ENCODE measurements at places on chromosomes 2 and 18. TPM values are rescaled to one million over a fixed set of nuclear protein-coding genes. Genes with fewer than 3 reads are reported as not detected.

- DNase-seq: no peak
Observed at GRCh38 chr2:3420076-3420768, 40.7 kb downstream of the TRAPPC12 start.

CSRNP3 gene
- 3.1 TPM for total RNA-seq

GRCh38 chr2:239831001-239831731, 194.0 kb downstream of the NDUFA10 start:
- peak; percentile 63 for DNase-seq

DNA sequence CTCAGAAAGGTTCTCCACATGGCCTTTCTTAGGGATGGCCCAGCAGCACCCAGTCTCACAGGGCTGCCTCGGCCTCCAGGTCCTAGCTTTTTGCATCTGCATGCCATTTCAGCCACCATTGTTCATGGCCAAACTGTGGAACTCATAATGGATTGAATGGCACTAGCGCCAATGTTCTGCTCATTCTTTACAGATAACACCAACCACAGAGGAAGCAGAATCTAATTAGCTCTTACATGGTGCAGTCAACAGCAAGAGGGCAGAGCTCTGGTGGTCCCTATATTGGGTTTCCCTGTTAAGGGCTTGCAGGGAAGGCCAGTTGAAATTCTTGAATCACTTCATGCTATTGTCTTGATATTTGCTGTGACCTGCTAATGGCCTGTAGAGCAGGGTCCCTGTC, 45.6 kb downstream of the ARL4C start:
- DNase-seq: no peak

- no peak for DNase-seq
Observed at GRCh38 chr2:38194751-38195150, 118.8 kb upstream of the CYP1B1 start.

- peak; percentile 88 for DNase-seq
Observed at GRCh38 chr2:145157741-145158591, 638.0 kb upstream of the ZEB2 start.

SCN2A gene
- total RNA-seq: 0.62 TPM

GRCh38 chr2:201109186-201109585, 6.8 kb upstream of the CFLAR start:
- no peak for DNase-seq

EIF2AK3 gene
- total RNA-seq: 18.4 TPM

DNA sequence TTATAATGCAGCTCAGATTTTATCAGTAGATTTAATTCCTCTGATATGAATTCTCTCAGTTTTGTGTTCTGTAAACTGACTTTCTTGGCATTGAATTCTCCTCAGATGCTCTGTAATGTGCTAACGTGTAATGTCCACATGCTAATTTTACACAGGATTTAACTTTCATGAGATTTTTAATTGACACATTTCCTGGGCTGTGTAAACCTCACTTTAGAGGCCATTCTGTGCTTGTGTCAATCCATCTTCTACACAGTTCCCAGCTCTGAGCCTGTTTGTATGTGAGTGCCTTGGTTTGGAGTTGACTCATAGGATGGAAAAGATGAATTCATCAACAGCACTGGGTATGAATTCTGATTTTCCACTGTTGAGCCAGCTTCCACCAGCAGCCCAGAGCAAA, 476.7 kb upstream of the GCFC2 start:
- no peak for DNase-seq

MOB4 gene
- 55.4 TPM for total RNA-seq

DNA sequence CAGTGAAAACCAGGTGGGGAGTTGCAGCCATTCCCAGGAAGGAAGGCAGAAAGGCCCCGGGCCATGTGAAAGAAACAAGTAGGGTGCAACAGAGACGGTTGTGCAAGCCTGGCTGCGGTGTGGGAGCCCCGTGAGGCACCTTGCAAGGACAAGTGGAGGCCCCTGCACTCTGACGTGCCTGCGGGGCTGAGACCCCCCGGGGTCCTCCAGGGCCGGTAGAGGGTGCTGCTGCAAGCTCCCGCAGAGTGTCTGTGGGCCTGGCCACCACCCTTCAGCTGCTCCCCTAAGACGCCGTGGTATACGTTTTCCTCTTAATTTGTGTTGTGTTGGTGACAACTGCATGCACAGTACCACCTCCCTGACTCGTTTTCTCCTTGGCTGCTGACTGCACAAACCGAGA, 27.4 kb upstream of the MC5R start:
- DNase-seq: no peak

DNA sequence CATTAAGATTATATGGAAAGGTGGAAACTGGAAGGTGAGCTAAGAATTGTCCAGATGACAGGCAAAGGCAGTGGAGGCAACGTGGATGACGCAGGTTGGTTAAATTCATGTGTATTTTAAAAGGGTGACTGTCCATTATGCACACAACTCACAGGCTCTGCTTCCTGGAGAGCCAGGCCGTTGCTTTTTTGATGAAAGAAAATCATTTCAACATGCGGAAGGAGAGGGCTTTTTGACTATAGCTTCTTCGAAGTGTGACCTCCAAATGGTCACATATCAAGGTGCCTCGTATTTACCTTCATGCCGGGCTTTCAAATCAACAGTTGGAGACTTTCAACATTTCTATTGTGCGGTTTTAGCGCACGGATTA, 126.7 kb downstream of the MYCN start:
- no peak for DNase-seq

CDH7 gene
- total RNA-seq: not detected

- no peak for DNase-seq
Observed at GRCh38 chr18:12155996-12156395, 62.4 kb downstream of the ANKRD62 start.

PDE11A gene
- 1.1 TPM for total RNA-seq

GRCh38 chr2:196448407-196449079, 191.0 kb upstream of the CCDC150 start:
- DNase-seq: no peak

UGT1A3 gene
- not detected for total RNA-seq

- no peak for DNase-seq
Observed at GRCh38 chr2:99695130-99695943, 205.5 kb upstream of the REV1 start.

GRCh38 chr2:168961450-168962229, 60.5 kb downstream of the G6PC2 start:
- no peak for DNase-seq

GRCh38 chr2:165055082-165055851, 99.9 kb upstream of the SLC38A11 start:
- no peak for DNase-seq

DNA sequence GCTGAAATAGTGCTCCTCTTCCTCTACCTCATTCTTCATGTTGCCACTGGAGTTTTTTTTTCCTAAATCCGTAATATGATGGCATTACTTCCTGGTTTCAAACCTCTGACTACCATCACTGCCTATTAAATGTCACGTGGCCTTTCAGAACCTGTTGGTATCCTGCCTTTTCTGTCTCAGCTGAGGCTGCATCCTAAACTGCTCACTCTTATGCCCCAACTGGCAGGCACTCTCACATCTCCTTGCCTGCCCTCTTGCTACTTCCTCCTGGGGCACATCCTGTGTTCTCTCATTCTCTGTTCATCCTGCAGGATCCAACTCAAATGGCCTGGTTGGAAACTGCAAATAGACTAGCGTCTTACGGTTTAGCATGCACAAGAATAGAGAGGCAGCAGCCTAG, 468.1 kb upstream of the FANCL start:
- DNase-seq: no peak

UGT1A5 gene
- total RNA-seq: not detected

ARL4C gene
- 13.0 TPM for total RNA-seq

LOXHD1 gene
- total RNA-seq: 0.37 TPM

- no peak for DNase-seq
Observed at GRCh38 chr2:113867571-113867970, 22.3 kb upstream of the ACTR3 start.

- no peak for DNase-seq
Observed at GRCh38 chr2:164792316-164793170, 49.1 kb downstream of the COBLL1 start.

- DNase-seq: no peak
Observed at GRCh38 chr2:133607679-133608078, 39.4 kb upstream of the NCKAP5 start.

DNA sequence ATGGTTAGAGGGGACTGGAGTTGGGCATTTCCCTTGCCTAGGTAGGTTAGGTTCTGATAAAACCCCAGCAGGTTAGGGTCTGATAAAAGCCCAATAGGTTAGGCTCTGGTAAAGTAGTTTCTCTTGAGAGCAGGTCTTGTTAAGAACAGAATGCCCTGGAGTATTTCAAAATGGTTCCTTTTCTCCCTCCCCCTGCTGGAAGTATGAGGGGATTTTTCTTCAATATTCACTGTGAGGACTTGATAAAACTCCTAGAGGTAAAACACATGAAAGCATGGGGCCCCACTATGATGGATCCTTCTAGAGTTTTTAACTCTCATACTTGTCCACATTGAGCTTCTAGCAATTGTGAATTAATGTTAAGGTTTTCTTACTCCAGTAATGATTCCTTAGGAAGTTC, 27.6 kb downstream of the ANKAR start:
- DNase-seq: no peak

SMYD1 gene
- not detected for total RNA-seq

PDE1A gene
- total RNA-seq: 7.7 TPM

CAPN14 gene
- total RNA-seq: 0.14 TPM

GRCh38 chr2:136645236-136645828, 120.0 kb upstream of the THSD7B start:
- DNase-seq: no peak

UGT1A4 gene
- total RNA-seq: not detected

RBKS gene
- 1.5 TPM for total RNA-seq

GULP1 gene
- total RNA-seq: 63.2 TPM

DNA sequence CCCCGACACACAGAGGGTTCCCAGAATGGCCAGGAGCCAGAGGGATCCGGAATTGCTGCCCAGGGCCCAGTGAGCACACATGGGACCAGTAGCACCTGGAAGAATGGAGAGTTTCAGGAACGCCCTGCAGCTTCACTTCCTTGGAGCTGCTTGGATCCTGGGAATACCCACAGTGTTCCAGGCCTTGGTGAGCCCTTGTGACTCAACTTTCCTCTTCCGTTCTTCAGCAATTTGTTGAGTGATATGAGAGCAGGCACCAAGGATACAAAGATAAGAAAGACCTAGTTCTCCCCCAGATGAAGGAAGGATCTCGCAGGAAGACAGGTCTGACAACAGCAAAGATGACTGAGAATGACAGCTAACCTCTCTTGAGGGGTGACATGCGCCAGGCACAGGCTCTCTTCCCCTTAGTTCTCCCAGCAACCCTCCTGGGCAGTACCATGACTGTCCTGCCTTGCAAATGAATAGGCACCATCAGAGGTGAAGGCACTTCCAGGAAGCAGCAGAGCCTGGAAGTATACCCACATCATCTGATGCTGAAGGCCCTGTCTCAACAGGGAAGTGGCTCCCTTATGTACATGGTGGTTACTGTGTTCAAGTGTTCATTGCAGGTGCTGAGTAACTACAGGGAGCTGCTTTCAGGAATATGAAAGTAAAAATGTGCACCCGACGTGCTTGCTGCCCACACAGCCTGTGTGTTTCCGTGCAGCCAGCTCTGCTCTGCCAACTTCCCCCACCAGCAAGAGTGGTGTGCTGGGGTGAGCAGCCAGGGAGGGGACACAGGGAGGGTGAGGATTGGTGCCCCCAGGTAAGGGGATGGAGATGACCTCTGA, 116.2 kb downstream of the STPG4 start:
- no peak for DNase-seq

GRCh38 chr18:11258039-11258610, 108.8 kb upstream of the PIEZO2 start:
- no peak for DNase-seq

GRCh38 chr2:84293791-84294380, 165.2 kb downstream of the SUCLG1 start:
- DNase-seq: no peak

All from posterior vena cava (tissue), 2 donors.